ENCODE measurements at places on chromosomes 7 and 10.

DNA sequence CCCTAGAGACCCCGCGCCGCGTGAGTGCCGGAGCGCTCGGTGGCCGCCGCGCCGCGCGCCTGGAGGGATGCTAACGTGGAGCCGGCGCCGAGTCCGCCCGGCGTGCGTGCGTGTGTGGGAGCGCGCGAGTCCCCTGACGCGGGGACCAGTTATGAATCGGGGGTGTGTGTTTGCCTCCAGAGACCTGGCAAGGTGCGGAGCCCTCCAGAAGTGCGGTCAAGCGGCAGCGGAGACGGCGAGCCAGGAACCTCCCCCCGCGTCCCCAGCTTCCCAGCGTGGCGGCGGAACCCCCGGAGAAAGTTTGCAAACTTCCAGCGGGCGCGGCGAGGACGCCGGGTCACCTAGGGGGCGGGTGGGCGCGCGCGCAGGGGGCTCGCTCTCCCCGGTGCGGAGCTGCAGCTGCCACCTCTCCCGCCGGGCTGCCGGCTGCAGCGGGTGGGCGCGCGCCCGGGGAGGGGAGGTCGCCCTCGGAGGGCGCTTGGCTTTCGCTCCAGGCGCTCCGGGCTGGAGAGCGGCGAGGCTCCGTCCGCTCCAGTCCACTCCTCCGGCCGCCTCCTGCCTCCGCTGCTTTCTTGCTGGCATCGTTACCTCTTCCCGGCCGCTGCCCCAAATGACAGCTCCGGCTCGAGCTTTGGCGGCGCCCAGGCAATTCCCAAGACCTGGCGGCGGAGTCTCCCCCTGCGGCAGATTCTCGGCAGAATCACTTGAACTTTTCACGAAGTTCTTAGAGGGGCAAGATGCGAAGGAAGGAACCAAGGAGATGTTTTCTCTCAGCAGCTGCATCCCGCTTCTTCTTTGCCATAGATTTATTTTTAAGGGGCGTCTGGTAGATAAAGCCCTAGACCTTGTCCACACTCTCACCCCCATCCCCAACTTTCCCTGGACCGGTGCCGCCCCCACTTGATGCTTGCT lies 2.3 kb upstream of the CREB5 start:
- DNase-seq, result peak; percentile 42

DNA sequence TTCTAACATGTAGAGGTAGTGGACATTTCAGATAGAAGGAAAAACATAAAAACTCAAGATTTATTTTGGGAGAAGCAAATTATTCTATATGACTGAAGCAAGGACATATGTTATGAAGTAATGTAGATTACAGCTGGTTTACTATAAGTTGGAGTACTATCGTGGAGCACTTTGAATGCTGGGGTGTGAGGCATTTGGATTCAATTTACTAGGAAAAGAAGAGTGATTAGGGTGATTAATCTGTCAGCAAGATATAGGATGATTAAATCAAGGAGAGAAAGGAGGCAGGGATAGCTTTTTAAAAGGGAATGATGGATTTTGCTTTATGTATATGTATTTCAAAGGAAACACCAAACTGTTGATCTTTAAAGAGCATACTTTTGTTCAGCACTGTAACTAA lies 318.4 kb upstream of the KAT6B start:
- no peak for DNase-seq

DNA sequence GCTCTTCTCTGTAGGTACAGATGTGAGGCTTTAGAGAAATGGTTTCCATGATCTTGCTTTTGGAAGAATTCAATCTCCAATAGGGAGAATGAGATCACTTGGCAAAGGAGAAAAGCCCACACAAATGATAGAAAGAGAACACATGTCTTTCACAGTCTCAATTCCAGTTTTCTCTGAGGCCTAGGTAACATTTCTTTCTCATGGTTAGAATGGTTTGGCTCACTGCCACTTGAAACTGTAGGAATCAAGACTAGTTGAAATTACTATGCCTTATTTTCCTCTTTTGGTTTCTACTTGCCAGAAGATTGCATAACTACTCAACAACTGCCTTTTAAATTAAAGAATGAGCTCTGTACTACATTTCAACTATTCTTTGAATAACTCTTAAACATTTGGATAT lies 276.5 kb upstream of the TEX47 start:
- DNase-seq, result peak; percentile 34

DNA sequence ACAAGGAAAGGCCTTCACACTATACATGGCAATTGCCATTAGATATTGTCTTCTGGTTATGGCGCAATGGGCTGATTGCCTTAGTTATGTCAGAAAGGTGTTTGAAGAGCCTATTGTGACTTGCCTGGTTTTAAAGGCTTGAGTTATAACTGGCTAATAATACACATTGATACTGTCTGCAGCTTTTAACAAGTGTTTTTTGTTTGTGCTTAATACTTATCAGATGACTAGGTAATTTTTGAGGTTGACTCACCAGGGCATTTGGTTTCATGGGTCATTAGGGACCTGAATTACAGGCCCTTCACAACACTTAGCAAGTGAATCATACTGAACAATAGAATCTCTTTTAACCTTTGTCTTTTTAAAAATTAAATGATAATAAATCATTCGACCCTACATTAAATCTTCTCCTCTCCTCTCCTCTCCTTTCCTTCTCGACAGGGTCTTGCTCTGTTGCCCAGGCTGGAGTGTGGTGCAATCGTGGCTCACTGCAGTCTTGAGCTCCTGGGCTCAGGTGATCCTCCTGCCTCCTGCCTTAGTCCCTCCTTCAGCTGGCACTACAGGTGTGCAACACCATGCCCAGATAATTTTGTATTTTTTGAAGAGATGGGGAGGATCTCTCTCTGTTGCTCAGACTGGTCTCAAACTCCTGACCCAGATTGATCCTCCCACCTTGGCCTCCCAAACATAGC lies 196.3 kb downstream of the JCAD start:
- DNase-seq, result peak; percentile 49

DNA sequence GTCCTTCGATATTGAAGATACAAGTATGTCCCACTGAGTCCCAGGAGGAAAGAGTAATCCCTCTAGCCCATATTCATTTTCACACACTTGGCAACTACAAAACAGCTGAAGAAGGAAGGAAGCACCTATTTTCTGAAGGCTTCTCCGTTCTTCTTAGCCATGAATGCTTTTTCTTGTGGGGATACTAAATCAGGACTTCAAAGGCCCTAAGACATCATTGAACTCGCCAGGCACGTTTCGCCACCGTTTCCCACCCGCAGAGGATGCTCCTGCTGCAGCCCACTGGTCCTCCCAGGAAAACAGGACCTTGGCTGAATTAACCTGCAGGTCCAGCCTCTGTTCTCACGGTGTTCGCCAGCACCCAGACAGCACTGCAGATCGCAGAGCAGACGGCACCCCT lies 561.5 kb downstream of the DNAJB6 start:
- no peak for DNase-seq

DNA sequence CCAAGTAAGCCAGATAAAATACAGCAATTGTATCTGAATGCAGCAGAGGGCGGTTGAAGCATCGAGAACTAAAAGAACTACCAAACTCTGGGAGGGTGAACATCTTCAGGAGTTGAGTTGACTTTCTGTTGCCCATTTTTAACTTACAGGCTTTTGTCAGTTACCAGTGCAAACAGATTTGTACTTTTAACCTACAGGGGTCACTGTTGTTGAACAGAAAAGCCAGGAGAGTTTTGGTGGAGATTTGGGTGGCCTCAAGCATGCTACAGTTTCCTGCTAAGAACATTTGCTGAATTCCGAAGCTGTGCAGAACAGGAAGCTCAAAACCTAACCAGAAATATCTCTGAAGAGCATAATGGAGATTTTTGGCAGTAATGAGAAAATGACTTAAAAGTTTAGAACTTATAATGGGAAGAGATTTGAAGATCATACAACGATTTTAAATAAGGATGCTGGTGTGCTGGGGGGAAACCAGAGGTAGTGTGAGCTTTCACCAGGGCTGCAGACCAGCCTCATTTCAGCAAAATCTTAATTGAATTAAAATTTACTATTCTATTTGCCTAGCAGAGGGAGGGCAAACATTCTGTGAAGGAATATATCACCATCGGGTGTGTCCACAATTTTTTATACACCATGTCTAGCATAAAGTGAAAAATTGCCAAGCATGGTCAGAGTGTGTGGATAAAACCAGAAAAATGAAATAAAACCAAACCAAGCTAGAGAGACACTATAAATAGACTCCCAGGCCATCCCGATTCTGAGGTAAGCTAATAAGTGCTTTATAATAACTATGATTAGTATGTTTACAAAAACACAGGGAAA lies 208.6 kb upstream of the CCDC6 start:
- DNase-seq, result peak; percentile 90

- DNase-seq, result no peak
Observed at GRCh38 chr7:95373323-95373722, 22.9 kb downstream of the PON3 start.

DNA sequence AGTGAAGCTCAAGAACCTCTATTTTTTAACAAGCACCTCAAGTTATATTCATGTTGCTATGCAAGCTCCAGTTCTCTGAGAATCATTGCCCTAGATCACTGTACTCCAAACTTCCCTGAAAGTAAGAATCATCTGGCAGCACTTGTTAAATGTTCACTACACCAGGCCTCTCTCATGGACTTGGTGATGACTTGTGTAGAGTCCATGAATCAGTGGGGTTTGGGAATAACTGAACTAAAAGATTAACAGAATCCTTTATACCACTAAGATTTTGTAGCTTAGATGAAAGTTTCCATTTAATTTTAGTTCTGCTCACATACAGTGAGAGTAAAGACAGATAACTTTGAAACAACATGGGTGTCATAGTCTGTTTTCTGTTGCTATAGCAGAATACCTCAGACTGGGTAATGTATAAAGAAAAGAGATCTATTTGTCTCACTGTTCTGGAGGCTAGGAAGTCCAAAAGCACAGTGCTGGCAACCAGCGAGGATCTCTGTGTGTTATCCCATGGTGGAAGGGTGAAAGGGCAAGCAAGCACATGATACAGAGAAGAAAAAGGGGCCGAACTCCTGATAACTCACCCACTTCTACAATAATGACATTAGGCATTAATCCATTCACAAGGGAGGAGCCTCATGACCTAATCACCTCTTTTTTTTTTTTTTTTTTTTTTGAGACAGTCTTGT lies 27.9 kb upstream of the AOAH start:
- DNase-seq, result no peak

- DNase-seq, result no peak
Observed at GRCh38 chr7:124480036-124480820, 285.4 kb downstream of the GPR37 start.

DNA sequence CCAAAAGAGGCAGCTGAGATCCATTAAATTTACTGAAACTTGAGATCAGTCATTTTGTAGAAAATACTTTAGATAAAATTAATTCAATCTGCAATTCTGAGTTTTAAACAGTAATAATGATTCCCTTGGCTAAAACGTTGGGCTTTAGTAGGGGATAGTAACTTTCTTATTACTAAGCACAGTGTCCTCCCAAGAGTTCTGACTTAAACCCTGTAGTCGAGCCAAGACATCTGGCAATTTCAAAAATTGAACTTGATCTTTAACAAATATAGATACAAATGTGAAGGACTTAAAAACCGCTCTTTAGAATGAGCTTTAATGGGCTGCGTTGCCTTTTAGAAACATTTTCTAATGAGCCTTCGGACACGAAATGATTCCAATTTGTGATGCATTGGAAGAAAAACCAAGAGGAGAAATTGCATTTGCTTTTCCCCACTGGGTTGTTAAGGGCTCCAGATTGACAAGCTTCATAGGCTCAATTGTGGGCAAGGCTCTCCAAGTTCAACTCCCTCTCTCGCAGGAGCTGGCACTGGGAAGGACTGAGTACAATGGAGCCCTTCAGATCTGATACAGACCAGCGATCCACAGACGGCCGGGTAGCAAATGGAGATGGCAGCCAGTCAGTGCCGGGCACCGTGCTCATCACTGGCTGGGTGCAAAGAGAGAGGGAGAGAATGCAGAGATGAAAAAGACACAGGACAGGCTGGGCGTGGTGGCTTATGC lies 921.3 kb upstream of the AUTS2 start:
- no peak for DNase-seq

DNA sequence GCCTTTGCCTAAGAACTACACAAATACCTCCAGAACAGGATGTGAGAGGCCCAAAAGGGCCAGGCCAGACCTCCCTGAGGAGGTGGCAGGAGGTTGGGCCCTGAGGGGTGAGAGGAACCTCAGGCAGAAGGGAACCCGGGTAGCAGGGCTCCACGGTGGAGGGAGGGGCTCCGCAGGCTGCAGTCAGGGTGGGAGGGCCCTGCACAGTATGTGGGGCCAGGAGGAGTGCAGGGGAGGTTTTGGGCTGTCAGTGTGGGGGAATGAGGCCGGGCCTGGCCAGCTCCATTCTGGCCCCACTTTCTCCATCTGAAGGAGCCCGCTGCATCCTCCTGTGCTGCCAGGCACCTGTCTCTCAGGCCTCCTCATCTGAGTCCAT lies 25.9 kb downstream of the DNAJB12 start:
- no peak for DNase-seq

DNA sequence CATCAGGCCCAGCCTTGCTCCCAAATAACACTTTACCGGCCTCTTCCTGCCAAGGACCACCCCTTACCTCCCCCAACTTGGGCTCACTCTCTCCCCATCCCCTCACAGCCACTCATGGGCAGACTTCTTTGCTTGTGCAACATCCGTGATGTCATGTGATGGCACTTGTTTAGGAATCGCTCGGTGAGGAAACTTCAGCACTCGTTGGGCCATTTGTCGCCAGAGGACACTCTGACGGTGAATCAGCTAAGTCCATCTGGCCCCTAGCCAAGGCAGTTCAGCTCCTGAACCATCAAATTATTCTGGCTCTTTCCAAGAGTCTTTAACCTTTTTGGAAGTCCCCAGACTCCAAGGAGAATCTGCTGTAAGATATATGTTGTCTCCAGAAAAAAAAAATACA lies 19.2 kb downstream of the BTBD16 start:
- DNase-seq, result peak; percentile 28

- no peak for DNase-seq
Observed at GRCh38 chr10:89888321-89889070, 187.1 kb downstream of the KIF20B start.

- no peak for DNase-seq
Observed at GRCh38 chr10:110409926-110410325, 87.8 kb upstream of the DUSP5 start.

DNA sequence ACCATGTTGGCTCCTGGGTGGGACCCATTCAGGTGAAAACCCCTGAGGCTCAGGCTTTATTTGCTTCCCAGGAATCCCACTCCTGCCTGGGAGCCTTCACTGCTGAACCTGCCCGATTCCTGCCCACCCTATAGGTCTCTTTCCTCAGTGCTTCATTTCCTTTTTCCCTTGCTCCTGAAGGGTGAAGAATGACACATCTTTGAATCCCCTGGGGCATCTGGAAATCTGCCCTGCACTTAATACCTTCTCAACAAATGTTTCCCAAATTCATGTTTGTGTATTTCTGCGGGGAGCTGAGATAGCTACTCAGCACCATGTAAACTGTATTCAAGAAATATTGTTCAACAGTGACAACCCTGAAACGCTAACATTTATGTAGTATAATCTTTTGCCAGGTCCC lies 10.3 kb upstream of the PCBD1 start:
- no peak for DNase-seq
